ENCODE measurements at places on chromosomes 5 and 9.

DNA sequence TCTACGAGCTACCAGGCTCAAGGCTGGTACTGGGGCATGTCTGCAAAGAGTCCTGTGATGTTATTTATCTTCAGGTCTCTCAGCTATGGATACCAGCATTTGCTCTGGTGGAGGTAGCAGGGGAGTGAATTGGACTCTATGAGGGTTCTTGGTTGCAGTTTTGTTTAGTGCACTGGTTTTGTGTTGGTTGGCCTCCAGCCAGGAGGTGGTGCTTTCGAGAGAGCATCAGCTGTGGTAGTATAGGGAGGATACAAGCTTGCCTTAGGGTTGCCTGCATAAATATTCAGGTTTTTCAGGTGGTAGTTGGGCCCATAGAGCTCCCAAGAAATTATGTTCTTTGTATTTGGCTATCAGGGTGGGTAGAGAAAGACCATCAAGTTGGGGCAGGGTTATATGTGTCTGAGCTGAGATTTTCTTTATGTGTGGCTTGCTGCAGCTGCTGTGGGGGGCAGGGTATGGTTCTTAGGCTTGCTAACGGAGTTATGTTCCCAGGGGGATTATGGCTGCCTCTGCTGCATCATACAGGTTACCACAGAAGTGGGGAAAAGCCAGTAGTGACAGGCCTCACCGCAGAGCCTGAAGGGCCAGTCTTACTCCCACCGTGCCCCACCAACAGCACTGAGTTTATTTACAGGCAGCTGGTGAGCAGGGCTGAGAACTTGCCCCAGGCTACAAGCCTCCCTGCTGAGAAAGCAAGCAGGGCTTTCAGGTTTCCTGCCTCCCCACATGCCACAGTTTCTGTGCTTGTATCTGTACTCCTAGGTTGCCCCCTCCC lies 9.7 kb upstream of the RIOK2 start:
- DNase-seq, result no peak

GRCh38 chr5:164893071-164893470 lies 1387.7 kb downstream of the MAT2B start:
- DNase-seq, result no peak

- DNase-seq, result no peak
Observed at GRCh38 chr5:15241216-15241821, 258.7 kb upstream of the FBXL7 start.

DNA sequence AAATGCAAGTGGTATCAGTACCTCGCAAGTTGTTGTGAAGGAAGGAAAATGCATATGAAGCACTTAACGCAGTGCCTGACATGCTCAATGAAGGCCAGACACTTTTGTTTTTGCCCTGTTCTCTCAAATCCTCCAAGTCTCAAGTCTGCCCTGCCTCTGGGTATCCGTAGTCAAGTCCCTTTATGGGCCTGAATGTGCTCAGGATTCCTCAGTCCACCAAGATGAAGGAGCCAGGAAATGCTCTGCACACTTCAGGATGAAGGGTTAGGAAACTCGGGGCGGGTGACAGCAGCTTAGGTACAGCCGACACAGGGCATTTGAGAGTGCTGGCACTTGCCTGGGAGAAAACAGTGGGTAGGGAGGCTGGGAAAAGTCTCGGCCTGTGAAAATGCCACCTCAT lies 1.4 kb downstream of the ECSCR start:
- no peak for DNase-seq

GRCh38 chr9:105425816-105426433 lies 21.9 kb upstream of the FSD1L start:
- DNase-seq, result no peak

DNA sequence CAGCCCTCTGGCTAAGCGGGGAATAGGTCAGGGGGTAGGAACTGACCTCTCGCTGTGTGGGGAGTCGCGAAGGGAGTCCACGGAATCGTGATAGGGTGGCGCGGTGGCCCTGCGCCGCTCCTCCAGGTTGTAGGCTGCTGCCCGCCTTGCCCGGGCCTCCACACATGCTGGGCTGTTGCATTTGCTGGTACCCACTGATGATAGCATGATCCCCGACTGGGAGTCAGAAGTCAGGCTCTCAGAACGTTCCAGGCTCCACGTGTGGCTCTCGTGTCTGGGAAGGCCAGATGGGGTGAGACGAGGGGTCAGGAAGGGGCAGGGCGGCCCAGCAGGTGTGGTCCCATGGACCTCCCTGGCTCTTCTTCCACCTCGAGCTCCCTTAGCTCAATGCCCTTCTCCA lies 56.0 kb downstream of the PSD2 start:
- no peak for DNase-seq

- no peak for DNase-seq
Observed at GRCh38 chr9:109950710-109951443, 170.9 kb downstream of the PALM2AKAP2 start.

- DNase-seq, result no peak
Observed at GRCh38 chr9:133691626-133692363, 46.4 kb downstream of the SARDH start.

GRCh38 chr5:27396998-27397397 lies 358.6 kb upstream of the CDH9 start:
- no peak for DNase-seq

DNA sequence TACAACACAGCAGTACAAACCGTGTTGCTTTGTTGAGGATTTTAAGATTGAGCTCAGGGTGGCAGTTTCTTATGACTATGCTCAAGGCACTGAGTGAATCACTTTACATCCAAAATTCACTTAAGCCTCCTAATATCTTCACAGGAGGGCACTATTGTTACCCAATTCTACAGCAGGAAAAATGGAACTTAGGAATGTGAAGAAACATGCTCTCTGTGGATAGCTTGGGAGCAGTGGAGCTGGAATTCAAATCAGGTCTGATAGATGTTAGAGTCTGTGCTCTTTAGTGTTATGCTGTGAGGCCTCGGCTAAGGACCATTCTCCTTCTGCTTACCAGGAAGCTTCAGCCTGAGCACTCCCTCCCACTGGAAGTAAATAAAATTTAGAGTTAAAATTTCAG lies 18.7 kb upstream of the HMHB1 start:
- DNase-seq, result no peak

DNA sequence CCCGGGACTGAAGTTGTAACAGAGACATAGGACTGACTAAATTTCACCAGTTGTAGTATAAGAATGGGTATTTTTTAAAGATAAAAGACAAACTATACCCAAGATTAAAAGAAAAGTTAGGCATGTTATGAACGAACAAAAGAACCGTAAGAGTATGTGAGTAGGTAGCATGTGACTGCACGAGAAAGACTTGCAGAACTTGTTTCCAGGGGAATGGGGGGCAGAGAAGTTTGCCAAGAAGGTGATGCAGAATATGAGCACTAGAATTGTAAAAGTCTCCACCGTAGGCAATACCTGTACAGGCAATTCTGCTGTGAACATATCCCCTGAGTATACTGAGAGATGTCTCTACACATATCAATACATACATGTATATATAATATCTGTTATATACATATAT lies 614.7 kb downstream of the PRELID2 start:
- no peak for DNase-seq

DNA sequence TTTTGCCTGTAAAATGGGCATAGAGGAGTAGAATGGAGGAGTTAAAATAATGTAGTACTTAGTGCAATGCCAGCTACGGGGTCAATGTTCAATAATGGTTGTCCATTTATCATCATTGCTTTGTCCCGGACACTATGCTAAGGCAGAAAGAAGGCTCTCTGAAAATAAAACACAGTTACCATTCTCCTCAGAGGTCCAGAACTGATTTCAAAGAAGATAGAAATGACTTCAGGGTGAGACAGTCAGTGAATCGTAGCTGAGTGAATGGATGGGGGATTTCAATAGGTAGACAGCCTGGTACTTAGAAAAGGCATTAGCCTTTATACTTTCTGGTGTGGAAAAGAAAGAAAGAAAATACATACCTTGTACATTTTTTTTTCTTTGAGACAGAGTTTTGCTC lies 1.2 kb upstream of the AK3 start:
- no peak for DNase-seq

- no peak for DNase-seq
Observed at GRCh38 chr9:21964925-21965385, 29.2 kb downstream of the CDKN2A start.

- peak; percentile 46 for DNase-seq
Observed at GRCh38 chr9:114098021-114098935, 814 bp downstream of the KIF12 start.

- no peak for DNase-seq
Observed at GRCh38 chr5:173866243-173866857, 21.8 kb upstream of the CPEB4 start.
